Naive thymus-derived CD4-positive, alpha-beta T cell (primary cell): ENCODE measurements at places on chromosomes 2 and 18.

- DNase-seq, result no peak
Measured at GRCh38 chr2:162092658-162093556, 18.9 kb upstream of the DPP4 start.

- DNase-seq, result no peak
Measured at GRCh38 chr2:144137705-144138428, 382.1 kb downstream of the ZEB2 start.

DNA sequence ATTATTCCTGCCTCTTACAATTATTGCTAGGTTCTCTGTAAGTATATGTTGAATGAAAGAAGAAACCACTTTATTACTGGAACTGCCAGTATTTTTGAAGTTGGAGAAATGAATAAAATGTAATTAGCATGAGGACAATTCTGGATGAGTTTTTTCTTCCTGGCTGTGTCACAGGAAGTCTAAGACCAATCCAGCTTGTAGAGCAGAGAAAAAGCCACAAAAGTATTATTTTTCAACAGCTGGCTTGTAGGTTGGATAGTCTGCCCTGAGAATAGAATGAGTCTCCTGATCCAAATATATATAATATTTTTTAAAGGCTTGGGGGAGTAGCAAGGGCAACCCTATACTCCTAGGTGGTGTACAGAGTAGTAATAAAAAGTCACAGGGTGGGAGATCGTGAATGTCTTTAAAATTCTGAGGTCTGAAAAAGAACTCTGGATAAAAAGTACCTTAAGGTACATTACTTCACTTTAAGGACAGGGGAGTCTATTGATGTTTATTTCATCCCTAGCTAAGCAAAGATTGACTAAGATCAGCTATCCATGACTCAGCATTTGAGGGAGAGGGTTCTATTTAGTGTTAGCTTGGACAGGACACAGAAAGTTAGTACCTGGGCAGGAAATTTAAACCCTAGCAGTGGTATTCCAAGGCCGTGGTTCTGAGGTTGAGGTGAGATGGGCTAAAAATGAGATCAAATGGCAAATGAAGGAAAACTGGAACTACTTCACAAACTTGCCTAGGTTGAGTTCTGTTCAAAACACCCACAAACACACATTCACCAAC lies 31.7 kb downstream of the SLC40A1 start:
- no peak for DNase-seq

DNA sequence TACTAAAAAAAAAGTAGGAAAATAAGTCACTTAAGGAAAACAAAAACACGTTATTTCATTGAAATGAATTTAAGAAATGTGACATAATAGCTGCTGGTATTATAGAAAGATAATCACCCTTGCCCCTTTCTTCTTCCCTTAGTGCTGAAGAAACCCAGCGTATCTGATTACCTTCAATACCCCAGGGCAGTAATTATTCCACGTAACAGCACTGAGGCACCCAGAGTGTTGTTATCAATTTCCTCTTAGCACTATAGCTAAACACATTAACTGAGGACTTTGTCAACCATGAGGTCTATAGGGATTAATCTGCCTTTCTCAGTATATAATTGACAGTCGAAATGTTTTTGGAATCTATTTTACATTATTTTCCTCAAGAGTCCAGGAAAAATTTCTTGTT lies 180.0 kb upstream of the NXPH2 start:
- DNase-seq, result no peak

DNA sequence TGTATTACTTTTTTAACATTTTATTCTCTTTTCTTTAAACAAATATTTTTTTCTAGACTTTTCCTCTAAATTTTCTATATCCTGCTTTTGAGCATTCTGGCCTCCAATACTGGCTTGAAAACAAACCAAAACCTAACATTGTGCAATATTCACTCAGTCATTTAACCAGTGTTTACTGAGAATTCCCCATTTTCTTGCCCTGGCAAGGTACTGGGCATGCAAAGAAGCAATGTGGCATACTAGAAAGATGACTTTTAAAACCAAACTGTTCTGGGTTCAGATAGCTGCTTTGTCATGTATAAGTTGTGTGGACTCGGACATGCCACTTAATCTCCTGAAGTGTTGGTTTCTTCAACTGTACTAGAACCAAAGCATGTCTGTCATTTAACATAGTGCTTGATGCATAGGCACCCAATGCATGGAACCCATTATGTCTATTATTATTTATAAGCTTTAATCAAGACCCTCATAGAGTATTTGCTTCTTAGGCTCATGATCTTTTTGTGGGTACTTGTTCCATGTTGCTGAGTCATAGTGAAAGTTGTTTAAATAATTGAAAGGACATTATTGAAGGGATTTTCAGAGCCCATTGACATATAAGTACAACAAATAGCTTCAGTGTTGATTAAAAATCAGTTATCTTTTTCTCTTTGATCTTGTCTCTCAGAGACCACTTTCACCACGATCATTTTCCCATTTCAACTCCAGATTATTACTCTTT lies 185.4 kb upstream of the OSR1 start:
- no peak for DNase-seq

DNA sequence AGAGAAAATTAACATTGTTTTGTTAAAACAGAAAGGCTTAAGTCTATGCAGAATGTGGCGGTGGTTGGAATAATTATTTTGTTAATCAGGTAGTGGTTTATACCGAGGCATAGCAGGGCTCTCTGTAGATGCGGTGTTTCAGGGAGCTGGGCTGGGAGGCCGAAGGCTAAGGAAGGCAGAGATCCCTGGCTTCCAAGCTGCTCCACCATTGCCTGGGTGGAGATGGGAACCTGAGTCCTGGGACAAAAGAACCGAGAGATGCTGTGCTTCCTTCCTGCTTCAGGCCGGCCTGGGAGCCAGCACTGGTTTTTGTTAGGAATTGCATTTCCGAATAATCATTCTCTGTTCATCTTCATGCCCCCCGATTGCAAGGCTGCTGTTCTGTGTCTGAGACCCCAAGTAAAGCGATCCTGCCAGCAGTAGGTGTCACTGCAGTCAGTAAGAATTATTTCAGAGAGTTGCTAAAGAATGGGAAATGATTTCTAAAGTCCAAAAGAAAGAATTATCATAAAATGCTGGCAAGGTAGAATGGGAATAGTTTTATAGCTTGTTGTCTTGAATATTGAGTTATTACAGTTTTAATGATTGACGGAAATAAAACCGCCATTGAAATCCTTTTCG lies 824.9 kb downstream of the GALR1 start:
- DNase-seq, result no peak

- DNase-seq, result no peak
Measured at GRCh38 chr18:67783196-67783946, 266.9 kb upstream of the DSEL start.

GRCh38 chr18:55395799-55396198 lies 192.2 kb downstream of the TCF4 start:
- DNase-seq, result no peak

DNA sequence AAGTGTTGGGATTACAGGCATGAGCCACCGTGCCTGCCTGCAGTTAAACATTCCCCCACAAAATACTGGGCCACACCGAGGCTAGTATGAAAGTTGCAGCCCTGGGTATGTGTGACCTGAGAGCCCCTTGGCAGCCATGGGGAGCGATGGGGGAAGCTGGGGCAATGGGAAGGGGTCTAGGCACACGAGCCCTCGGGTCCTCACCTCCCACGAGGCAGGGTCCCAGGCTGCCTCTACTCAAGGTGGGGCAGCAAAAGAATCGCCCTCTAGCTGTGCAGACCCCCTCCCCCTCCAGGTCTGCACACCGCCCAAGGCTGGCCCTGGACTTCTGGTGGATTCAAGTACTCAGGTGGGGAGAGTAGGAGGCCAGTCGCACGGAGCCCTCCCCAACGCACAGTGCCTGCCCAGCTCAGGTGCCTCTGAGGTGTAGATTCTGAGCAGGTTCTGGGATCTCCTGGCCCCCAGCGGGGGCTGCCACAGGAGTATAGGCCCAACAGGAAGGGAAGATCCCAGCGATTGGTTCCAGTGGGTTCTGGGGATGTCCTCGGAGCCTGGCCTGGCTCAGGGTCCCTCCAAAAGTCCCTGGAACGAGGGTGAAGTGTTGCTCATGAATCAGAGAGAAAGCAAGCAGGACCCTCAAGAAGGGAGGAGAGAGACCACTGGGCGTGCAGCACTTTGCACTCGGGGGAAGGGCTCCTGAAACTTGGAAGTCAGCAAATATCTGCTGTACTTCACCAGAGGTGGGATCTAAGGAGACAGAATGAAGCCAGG lies 2.6 kb downstream of the GPR35 start:
- DNase-seq, result no peak
